GM23338 (cell line): ENCODE measurements at places on chromosomes 3 and 15. TPM values are rescaled to one million over a fixed set of nuclear protein-coding genes. Genes with fewer than 3 reads are reported as not detected.
A peak's percentile ranks its signal among the peaks of the same experiment; 100 is the strongest.

Gene SOX2
- 211 and 228 TPM in 2 replicates for total RNA-seq

Gene RYR3
- total RNA-seq, result 0.97 and 1.2 TPM in 2 replicates

Gene CCDC39
- 0.52 TPM in 1 of 2 replicates, not detected in the other for total RNA-seq

Gene DNAH12
- 0.27 TPM in 1 of 2 replicates, not detected in the other for total RNA-seq

Gene FMN1
- total RNA-seq, result 1.6 and 2.1 TPM in 2 replicates

Gene SLC28A2
- not detected in 2 replicates for total RNA-seq

Gene OTOL1
- total RNA-seq, result not detected in 2 replicates

Gene ACKR4
- not detected in 2 replicates for total RNA-seq

DNA sequence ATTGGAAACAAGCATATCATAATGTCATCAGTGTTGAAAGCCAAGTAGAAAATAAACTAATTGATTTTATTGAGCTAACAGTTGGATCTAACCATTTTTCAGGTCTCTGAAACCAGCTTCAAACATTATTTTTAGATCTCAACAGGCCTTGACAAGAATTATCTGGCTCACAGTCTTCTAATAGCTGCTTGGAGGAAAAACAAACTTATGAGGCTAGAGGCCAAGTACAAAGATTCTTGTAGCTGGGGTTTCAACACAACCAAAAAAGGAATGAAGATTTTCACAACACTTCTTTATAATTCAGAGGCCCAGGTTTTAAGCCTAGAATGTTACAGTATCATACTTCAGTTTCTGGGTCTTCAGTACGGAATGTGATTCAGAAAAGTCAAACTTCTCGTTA, 3.7 kb downstream of the SETMAR start:
- no peak for DNase-seq

GRCh38 chr3:44555723-44556122, 730 bp downstream of the ZKSCAN7 start:
- peak; percentile 3 for DNase-seq

DNA sequence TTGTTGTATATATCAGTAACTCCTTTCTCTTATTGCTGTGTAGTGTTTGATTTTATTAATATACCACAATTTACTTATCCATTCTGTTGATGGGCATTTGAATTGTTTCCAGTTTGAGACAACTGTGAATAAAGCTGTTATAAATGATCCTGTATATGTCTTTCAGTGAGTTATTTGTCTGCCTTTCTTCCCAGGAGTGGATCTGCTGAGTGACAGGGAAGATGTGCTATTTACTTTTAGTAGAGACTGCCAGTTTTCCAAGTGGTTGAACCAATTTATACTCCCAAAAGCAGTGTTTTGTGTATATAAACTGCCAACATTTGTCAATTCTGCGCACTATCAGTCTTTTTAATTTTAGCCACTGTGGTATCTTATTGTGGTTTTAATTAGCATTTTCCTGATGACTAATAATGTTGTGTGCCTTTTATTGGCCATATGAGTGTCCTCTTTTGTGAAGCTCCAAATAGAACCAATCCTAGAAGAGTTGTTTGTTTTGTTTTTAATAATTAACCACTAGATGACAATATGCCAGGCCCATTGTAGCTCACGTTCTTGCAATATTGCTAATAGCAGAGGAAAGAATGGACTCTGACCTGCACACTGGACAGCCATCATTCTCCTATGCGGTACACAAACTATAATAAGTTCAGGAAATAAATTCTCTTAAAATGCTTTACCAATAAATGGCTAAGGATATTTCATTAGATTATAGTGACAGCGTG, 25.3 kb downstream of the TRANK1 start:
- DNase-seq, result no peak

DNA sequence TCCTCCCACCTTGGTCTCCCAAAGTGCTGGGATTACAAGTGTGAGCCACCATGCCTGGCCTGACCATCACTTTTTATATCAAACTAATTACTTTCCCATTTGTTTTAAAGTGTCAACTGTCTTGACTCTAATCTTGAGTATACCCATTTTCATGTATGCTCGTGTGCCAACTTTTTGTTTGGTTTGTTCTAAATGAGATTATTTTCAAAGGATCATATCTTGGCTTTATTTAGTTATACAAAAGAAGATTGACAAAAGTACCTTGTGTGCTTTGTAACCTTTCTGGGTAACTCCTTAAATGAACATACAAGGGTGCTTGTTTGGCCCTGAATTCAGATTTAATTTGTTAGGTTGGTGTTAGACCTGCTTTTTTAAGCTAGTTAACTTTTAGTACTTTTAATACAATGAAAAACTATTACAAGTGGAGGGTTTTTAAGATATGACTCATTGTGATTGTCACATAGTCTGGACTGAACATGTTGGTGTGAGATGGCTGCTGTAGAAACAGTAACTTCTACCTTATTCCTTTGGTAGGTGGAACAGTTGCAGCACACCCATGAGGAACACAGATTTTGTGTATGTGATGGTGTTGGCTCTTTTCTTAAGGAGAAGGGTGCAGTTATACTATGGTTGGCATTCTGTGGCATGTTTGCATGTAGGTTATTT, 10.7 kb downstream of the KIF23 start:
- no peak for DNase-seq

- no peak for DNase-seq
Observed at GRCh38 chr15:78880242-78880533, 7.5 kb downstream of the MORF4L1 start.

GRCh38 chr3:46966811-46967210, 9.7 kb downstream of the CCDC12 start:
- DNase-seq, result no peak

GRCh38 chr3:128198313-128198712, 45.0 kb downstream of the EEFSEC start:
- DNase-seq, result no peak

DNA sequence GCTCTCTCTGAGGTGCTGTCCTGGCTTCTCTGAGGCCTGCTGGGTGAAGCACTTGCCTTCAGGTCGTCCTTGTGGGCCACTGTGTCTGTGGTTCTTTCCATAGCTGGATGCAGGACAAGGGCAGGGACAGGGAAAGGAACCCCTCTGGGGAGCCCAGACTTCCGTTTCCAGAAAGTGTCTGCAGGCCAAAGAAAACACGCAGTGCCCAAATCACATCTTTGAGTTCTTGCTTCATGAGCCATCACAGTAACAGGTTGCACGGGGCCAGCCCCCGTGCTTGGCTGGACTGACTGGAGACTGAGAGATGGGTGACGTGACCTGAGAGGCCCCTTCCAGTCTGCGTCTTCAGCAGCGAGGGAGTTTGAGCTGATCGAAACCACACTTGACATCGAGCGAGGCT, 115.8 kb downstream of the GABRG3 start:
- DNase-seq, result no peak

DNA sequence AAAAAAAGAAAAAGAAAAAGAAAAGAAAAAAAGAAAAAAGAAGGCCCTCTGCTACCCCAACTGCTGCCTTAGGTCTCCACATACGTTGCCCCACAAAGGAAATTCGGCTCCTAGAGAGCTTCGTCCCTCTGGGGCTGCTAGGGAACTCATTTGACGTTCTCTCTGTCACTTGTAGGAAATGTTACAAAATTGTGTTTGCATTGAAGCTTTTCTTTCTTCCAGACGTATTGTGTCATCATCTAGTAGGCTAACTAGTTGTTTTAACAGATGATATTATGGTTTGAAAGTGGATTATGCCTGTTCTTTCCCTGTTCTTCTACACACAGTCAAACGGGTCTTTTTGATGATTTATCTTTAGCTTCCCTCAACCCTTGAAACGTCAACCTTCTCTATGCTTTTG, 125.3 kb downstream of the BDH1 start:
- DNase-seq, result no peak

GRCh38 chr15:101252836-101253235, 988 bp upstream of the CHSY1 start:
- DNase-seq, result no peak

DNA sequence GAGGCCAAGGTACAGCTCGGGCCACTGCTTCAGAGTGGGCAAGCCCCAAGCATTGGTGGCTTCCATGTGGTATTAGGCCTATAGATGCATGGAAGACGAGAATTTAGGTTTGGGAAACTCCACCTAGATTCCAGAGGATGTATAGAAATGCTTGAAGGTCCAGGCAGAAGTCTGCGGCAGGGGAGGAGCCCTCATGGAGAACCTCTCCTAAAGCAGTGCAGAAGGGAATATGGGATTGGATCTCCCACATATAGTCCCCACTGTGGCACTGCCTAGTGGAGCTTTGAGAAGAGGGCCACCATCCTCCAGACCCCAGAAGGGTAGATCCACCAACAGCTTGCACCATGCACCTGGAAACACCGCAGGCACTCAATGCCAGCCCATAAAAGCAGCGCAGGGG, 48.1 kb upstream of the XXYLT1 start:
- DNase-seq, result peak; percentile 5

GRCh38 chr3:188905547-188905946, 266.2 kb upstream of the TPRG1 start:
- DNase-seq, result no peak

DNA sequence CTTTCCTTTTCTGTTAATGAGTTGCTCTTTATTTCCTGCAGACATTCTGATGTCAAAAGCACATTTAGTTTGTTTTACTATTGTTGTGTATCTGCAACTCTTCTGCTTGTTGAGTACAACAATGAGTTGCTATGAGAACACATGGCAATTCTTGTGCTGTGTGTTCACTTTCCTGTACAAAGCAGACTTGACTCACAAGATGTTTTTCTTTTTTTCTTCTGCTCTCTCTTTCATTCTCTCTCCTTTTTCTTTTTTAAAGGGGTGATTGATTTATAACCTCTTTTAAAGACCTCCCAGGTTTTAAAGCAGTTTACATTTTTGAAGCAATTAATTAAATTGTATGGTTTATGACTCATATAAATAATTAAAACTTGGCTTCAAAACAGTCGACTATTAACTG, 31.6 kb upstream of the ABHD10 start:
- DNase-seq, result no peak

- DNase-seq, result no peak
Observed at GRCh38 chr3:114660808-114661207, 367.0 kb downstream of the TIGIT start.

GRCh38 chr3:178986456-178986855, 85.2 kb downstream of the ZMAT3 start:
- DNase-seq, result no peak

- no peak for DNase-seq
Observed at GRCh38 chr3:133268726-133269134, 131.1 kb upstream of the BFSP2 start.

DNA sequence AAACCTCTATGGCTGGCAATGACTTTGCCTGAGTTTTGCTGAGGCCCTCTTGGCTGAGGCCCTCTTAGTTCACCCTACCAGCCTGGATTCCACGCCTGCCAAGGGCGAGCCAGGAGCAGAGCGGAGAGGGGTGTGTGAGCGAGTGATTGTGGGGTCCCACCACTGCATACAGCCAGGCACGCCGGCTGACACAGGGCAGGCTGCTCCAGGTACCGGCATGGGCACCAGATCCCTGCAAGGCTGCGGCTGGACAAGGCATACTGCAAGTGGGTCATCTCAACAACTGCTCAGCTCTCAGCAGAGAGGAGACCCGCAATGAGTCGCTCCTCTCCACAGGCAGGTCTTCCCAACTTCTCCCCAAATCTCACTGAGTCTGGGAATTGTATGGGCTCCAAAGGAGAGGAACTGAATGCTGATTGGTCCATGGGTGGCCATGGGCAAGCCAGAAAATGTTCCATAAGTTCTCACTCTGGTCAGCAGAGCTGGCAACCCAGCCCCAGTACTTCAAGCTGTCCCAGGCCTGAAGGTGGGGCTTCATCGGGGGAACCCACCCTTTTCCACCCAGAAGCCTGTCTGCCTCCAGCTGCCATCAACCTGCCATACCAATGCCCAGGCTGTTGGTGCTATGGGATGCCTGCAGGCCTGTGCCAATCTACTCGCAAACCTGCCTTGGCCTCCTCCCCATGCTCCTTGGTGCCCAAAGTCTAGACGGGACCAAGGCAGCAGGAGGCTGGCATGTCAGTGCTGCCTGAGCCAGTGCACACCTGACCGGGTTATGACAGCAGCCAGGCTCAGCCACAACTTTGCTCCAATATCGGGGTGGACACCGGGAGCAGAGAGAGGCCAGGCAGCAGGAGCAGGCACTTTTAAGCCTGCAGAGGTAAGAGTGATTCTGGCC, 1273.6 kb upstream of the GBE1 start:
- DNase-seq, result no peak

DNA sequence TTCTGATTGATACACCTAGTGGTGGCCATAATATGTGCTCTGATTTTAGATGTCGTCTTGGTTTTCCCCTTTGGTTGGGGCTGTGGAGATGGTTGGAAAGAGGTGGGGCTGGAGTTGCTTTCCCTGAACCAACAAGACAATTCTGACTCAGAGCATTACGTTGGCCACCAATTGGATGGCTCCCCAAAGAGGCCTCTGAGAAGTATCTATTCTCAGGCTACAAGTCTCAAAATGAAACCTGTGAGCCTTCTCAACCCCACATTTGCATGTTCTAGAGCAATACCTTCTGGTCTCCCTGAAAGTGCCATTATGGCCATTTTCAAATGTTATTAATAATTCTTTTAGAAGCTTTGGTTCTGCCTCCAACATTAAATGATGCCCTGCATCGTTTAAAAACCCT, 188.4 kb upstream of the WNT5A start:
- DNase-seq, result no peak

DNA sequence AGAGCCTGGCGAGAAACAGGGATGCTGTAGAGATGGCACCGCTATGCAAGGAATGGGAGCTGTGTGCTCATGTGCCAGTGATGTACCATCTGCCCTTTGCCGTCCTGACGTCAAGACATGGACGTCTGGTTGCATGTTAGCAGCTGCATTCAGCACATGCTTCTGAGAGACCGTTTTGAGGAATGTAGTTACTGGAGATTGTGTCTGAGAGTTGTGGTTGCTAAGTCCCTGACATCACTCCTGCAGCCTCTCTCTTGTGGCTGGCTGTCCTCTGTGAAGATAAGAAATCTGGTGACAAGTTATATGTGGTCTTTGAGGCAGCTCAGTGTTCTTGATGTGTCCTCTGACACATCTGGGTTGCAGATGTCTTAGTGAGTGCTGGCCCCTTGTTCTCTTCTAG, 165.1 kb downstream of the APBA2 start:
- no peak for DNase-seq
